ENCODE measurements at places on chromosomes 16 and 17.

DNA sequence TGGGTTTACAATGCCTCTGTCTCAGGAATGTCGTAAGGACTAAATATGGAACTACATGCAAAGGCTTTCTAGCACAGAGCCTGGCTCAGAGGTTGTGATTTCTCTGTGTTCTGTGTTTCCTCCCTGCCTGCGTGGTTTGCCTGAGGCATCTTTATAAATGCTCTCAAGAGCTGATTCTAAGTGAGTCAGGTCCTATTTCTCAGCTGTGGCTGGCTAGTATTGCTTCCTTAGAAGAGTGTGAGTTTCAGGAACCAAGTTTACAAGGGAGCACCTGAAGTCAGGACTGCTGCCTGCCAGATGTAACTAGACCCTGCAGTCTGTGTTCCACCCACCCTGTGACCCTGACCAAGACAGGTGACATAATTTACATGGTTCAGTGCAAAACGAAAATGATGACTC lies 8.0 kb upstream of the CCL1 start:
- no peak for DNase-seq

- peak; percentile 55 for DNase-seq
Observed at GRCh38 chr16:29815032-29815721, 775 bp upstream of the PAGR1 start.

DNA sequence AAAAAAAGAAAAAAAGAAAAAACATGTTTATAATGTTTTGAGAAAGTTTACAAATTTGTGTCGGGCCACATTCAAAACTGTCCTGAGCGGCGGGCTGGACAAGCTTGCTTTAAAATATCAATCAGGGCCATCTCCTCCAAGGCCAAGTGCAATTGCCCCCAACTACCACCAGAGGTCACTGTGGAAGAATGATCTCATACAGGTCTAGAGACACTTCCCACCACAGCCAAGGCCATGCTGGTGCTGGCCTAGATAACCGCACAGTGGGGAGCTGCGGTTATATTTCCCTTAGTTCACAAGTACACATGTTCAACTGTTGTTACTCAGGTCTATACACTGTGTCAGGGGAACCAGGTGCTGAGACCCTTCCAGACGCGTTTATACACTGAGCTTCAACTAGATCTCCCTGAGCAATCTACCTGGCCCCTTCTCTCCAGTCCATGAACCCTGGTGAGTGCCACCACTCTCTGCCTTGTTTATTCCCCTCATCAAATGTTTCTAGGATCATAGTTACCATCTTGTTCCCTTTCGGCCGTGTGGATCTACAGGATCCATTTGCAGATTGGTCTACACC lies 83.8 kb upstream of the CCL2 start:
- DNase-seq, result peak; percentile 40

DNA sequence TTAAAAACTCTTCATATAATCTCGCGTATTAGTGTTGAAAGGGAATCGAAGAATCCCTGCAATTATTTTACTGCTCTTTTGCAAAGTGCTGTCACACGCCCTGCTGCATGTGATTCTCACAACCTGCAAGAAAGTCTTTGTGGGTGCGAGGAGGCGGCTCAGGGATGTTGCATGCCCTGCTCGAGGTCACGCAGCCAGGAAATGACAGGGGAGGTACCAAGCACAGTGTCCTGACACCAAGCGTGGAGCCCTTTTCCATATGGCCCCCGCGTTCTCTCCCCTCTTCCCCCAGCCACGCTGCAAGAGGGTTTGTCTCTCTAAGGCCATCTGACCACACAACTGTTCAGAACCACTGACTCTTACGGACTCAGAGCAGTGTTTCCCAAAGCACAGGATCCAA lies 37.6 kb downstream of the OR3A1 start:
- no peak for DNase-seq

- no peak for DNase-seq
Observed at GRCh38 chr17:38456031-38456815, 28.0 kb downstream of the ARHGAP23 start.

DNA sequence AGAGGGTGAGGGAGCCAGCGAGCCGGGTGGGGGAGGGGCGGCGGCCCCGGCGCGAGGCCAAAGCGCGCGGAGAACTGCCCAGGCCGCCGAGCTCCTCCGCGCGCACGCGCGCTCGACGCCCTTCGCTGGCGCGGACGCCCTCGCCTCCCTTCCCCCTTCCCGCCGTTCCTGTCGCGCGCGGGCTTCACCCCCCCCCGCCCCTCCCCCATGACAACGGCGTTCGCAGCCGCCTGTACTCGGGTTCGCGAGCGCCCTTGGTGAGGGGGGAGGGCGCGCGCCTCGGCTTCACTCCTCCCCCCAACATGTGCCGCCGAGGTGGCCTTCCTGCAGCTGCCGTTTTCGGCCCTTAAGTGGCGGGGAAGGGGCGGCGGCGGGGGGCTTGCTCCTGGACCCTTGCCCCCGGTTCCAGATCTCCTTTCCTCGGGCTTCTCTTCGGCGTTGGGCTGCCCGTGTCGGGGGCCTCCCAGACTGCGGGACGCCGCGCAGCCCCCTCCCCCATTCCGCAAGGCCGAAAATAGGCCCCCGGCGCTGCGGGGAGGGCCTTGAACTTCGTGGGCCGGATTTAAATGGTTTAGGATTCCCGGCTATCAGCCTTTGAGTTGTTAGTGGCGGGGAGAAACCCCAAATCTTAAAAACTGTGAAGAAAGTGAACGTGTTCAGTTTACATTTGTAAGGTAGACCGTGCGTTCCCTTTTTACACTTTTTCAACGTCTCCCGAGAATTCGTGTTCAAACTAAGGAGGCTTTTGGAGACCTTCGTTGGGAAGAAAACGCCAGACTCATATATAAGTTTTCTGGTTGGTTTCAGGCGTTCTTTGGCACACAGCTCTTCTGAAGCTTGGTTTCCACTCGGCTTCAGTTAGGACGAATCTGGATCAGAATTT lies 653 bp downstream of the SRRM2 start:
- no peak for DNase-seq

DNA sequence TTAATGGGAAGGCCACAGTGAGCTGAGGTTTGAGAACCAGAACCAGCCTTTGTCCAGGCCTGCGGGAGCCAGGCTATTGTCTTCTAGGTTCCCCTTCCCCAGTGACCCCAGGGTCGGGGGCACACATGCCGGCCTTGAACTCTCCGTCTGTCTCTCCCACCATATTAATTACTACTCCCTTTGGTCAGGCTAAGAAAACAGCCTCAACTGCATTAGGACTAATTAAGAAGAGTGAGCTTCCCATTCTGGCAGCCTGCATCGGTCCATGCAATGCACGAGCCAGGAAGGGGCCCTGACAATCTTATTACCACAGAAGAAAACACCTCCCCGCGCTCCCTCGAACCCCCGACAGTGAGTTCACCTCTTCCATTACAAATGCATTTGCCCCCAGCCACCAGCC lies 380.2 kb upstream of the ZFHX3 start:
- no peak for DNase-seq

DNA sequence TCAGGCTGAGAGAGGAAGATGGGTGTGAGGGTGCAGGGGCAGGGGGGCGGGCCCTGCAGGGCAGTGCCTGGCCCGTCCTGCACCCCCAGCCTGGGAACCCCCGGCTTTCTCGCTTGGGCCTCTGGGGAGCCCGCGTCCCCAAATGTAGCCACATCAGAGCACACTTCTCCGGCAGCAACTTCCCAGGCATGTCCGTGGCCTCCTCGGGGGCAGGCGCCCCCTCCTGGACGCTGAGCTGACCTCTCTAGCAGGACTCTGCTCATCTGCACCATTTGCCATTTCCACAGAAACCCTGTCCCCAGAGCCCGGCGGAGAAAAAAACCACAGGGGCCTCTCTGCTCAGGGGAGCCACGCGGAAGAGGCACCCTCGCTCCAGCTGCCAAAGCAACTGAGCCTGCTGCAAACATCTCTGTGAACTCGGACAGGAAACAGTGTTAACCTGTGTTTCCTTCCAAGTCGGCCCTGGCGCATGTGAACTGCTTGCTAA lies 63.4 kb downstream of the KLHDC4 start:
- peak; percentile 36 for DNase-seq

GRCh38 chr16:63890723-63891122 lies 1231.1 kb downstream of the CDH11 start:
- no peak for DNase-seq

DNA sequence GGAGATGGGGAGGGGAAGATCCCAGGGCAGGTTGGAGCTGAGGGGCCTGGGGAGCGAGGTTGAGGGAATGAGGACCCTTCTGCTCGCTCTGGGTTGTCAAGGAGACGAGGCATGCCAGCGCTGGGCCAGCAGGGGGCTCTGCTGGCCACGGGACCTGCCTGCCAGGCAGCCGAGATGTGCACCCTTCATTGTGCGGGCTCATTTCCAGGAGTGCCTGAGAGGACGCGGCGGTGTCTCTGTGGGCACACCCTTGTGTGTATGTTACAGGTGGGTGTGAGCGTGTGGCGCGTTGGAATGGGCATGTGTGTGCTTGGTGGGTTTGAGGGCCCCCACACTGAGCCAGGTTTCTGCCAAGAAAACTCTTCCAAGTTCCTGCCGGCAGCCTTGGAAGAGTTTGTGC lies 15.9 kb downstream of the ARHGAP23 start:
- DNase-seq, result peak; percentile 56

DNA sequence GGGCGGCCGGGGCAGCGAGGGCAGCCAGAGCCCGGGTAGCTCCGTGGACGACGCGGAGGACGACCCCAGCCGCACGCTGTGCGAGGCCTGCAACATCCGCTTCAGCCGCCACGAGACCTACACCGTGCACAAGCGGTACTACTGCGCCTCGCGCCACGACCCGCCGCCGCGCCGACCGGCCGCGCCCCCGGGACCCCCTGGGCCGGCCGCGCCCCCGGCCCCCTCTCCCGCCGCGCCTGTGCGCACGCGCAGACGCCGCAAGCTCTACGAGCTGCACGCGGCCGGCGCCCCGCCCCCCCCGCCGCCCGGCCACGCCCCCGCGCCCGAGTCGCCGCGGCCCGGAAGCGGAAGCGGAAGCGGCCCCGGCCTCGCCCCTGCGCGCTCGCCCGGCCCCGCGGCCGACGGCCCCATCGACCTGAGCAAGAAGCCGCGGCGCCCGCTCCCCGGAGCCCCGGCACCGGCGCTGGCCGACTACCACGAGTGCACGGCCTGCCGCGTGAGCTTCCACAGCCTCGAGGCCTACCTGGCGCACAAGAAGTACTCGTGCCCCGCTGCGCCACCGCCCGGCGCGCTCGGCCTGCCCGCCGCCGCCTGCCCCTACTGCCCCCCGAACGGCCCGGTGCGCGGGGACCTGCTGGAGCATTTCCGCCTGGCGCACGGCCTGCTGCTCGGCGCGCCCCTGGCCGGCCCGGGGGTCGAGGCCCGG lies 36.1 kb upstream of the ZC3H18 start:
- peak; percentile 81 for DNase-seq

- no peak for DNase-seq
Observed at GRCh38 chr16:83661656-83662055, 146.1 kb upstream of the HSBP1 start.

- DNase-seq, result no peak
Observed at GRCh38 chr16:73015612-73016487, 32.1 kb downstream of the ZFHX3 start.

DNA sequence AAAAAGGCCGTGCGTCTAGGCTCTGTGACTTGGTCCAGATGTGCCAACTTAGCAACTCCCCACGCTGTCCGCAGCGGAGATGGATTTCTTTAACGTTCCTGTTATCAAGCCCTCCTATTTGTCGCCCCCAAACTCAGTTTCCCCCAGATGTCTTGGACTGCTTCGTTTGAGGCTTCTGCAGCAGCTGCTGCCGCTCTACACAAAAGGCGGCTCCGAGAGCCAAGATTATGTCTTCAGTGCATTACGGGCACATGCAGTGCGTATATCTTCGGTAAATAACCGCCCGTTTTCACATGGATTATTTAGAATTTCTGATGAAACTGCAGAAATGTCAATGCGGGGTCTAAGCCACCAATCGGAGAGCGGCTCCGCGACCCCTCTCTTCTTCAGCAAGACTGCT lies 240.6 kb upstream of the ZFHX3 start:
- no peak for DNase-seq

DNA sequence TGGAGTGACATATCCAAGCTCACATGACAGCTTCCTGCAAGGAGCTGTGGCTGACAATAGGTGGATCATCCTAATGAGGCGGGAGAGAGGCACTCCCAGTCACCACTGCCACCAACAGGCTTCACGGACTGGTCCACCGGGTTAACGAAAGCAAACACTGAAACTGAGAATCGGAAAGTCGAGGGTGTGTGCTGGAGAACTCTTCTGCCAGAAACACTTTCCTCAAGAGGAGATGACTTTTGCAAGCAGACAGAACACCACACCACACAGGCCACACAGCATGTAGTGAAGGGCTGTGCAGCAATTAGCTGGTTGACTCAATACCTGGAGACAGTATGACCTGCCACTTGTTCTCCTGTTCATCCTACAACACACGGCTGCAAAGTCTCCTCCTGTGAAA lies 53.0 kb upstream of the DNAJA2 start:
- DNase-seq, result no peak

DNA sequence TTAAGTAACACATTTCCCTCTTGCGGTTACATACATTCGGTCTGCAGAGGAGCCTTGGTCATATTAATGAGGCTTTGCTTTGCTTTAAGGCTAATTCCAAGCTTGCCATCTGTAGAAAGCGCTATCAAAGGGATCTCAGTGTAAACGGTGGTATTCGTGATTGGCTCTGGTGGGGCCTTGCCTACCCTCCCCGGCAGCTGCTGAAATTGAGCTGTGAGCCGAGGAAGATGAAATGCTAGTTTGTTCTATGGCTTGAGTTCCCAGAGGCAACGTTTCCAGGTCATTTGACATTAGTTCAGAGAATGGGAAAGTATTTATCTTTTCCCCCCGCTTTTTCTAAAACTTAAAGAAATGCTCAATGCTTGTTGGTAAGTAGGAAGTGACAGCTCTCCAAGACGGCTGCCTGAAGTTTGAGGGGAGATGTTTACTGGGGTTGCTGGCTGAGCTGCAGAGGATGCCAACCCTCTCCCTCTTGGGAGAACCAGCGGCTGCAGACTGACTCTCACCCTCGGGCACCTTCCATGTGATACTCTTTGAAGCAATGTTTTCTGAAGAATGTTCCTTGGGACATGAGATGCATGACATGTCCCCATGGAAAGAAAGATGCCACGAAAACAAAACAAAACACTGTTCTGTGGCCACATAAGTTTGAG lies 458.7 kb upstream of the EEF2KMT start:
- DNase-seq, result no peak

GRCh38 chr16:87582216-87582965 lies 19.9 kb upstream of the JPH3 start:
- DNase-seq, result no peak
